Endothelial cell (in vitro differentiated cells): ENCODE measurements at places on chromosomes 5 and 9. TPM values are rescaled to one million over a fixed set of nuclear protein-coding genes. Genes with fewer than 3 reads are reported as not detected.

LRRC19 gene
- total RNA-seq: not detected

ACSL6 gene
- 0.80 TPM for total RNA-seq

PAEP gene
- not detected for total RNA-seq

DNA sequence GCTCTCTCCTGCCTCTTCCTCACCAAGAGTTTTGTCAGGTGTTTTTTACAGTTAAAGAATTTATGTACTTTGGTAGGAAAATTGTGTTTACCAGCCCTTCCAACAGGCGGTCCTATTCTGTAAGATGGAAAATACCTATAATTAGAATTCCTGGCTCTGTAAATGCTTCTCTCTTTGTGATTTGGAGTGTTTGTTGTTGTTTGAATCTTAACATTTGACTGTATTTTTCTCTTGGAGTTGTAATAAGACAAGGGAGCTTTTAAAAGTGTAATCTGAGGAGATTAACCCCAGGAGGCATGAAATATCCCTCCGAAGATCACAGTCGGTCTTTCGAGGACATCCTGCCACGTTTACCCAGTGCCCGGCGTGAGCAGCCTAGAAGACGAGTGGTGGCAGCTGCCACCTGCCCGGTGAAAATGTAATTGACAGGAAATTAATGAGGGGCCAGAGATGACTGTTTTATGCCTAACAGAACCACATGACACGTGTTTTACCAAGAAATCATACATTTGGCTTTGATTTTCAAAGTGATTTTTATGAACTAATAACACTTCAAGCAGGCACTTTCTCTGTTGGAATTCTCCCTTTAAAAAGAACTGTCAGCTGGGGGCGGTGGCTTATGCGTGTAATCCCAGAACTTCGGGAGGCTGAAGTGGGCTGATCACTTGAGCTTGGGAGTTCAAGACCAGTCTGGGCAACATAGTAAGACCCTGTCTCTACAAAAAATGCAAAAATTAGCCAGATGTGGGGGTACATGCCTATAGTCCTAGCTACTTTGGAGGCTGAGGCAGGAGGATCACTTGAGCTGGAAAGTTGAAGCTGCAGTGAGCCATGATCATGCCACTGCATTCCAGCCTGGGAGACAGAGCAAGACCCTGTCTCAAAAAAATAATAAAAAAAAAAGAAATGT is 20.0 kb downstream of the ANKRD33B start:
- no peaks in the 10 kb centered on the region for H3K27me3 ChIP-seq
- H3K36me3 ChIP-seq: peaks cover 4% of the 10 kb centered on the region
- H3K4me1 ChIP-seq: peaks cover 14% of the 10 kb centered on the region
- no peak overlapping the region for H3K4me3 ChIP-seq
- no peak overlapping the region for H3K27ac ChIP-seq
